ENCODE measurements at places on chromosomes 2 and 18.

DNA sequence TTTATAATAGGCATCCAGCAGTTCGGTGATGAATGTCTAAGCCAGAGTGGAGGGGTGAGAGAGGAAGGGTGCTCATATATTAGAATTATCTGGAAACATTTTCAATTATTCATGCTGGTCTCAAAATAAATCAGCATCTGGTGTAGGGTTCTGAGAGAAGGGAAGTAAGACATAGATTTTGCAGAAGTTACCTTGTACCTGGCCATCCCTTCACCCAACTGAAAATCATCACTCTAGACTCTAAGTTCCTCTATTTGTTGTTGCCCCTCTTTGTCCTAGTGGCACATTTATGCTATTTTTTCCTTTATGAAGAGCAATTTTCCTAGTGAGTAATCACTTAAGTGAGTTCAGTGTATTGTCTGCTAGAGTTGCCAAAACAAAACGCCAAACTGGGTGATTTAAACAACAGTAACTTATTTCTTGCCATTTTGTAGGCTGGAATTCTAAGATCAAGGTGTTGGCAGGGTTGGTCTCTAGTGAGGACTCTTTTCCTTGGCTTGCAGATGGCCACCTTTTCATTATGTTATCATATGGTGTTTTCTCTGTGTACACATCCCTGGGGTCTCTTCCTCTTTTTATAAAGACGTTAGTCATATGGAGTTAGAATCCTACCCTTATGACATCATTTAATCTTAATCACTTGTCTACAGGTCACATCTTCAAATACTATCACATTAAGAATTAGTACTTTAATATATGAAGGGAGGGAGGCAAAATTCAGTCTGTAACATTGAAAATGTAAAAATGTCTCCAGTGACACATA lies 129.9 kb upstream of the KLHL14 start:
- no peak for DNase-seq

GRCh38 chr2:133352719-133353118 lies 215.5 kb downstream of the NCKAP5 start:
- DNase-seq = no peak

GRCh38 chr2:57453945-57454344 lies 592.7 kb upstream of the VRK2 start:
- DNase-seq = no peak

- DNase-seq = no peak
Measured at GRCh38 chr2:231001921-231002320, 6.0 kb downstream of the SPATA3 start.

- no peak for DNase-seq
Measured at GRCh38 chr2:163341426-163341825, 394.4 kb downstream of the FIGN start.
